ENCODE measurements at places on chromosomes 4 and X.

DNA sequence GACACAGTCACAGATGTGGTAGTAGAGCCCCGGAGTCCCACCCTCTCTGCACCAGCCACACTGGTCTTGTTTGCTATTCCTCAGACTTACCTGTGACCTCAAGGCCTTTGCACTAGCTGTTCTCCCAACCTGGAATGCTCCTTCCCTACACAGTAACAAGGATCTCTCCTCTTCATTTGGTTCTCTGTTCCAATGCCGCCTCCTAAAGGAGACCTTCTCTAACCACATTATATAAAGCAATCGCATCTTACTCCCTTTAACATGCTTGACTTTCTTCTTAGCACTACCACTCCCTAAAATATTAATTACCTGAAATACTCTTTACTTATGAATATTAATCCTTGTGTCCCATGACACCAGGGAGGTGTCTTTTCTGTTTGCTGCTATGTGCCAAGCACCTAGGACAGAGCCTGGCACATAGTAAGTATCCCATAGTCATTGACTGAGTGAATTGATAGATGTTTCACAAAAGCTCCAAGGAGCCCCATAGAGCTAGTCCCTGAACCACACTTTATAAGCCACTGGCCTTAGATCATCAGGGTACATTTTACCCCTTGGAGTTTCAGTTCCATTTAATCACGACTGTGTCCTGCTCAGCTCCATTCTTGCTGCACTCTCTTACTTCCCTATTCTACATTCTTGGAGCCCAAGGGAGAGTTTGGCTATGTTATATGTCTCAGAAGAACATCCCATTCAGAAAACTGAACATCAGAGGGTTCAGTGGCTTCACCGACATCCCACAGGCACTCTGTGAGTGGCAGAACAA is 312.7 kb downstream of the RAB28 start:
- no peak for DNase-seq

DNA sequence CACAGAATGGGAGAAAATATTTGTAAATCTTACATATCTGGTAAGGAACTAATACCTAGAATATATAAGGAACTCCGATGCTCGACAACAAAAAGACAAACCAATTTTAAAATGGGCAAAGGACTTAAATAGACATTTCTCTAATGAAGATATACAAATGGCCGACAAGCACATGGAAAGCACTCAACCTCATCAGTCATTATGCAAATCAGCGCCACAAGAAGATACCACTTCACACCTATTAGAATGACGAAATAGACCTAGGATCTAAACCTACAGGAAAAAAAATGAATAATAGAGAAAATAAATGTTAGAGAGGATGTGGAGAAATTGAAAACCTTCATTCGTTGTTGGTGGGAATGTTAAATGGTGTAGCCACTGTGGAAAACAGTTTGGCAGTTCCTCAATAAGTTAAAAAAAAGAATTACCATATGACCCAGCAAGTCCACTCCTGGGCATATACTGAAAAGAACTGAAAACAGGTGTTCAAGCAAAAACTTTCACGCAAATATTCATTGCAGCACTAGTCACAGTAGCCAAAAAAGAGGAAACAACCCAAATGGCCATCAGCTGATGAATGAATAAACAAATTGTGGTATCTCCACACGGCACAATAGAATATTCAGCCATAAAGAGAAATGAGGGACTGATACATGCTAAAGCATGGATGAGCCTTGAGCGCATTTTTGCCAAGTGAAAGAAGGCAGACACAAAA is 57.3 kb upstream of the WDR19 start:
- no peak for DNase-seq

- DNase-seq, result no peak
Measured at GRCh38 chrX:639151-639550, 8.6 kb downstream of the SHOX start.

DNA sequence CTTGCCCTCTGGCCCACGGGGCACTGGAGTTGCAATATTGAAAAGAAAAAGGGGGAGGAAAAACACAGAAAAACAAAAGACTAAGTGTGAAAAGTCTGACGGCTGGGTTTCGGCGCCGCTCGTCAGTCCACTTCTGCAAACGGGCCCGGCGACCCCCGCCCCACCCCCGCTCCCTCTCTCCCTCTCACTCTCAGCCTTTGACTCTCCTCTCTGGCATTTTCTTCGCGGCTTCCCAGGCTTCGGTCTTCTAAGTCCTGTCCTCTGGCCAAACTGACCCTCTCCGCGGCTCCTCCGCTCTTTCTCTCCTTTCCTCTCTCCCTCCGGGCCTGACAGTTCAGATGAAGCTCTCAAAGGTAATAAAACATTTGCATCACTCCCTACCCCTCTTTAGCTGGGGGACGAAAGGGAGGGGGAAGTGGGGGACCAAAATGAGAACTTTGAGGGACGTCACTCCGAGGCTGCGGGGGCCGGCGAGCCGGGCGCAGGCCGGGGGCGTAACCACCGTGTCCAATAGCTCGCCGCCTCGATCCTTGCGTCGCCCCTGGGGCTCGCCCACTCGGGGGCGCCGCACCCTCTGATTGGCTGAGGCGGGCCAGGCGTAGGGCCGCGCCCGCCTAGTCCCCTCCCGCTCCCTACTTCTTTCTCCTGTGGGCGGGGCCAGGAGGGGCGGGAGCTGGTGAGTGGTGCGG is at the start of gene NKX6-1:
TSS of gene NKX6-1 (minus strand) at position 358 of the 689 bp plus-strand sequence. CDS start 1,064 bp downstream, outside the sequence.
- DNase-seq, result no peak

DNA sequence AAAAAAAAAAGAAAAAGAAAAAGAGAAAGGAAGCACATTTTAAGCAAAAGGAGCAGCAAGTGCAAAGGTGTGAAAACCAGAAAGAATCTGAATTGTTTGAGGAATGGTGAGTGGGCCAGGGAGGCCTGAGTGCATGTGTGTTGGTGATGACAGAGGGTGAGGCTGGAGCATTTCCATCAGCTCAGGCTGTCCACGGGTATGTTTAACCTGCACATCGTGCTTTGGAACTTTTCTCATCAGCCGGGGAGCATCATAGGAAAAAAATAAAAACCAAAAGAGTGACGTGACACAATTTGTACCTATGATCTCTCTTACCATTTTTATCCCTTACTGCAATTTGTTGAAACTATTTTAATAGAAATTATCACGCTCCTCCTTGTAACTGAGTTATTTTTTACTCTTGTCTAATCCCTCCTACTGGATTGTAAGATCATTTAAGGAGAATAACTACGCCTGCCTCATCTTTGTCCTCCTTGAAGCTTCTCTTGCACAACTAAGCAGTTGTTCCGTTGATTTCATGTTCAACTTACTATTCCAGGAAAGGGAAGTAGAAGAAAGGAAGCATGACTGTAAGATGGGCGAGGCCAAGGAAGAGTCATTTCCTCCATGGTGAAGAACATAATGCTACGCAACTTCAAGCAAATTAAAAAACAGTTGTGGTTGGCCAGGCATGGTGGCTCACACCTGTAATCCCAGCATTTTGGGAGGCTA is 7.0 kb downstream of the PALLD start:
- DNase-seq, result no peak

DNA sequence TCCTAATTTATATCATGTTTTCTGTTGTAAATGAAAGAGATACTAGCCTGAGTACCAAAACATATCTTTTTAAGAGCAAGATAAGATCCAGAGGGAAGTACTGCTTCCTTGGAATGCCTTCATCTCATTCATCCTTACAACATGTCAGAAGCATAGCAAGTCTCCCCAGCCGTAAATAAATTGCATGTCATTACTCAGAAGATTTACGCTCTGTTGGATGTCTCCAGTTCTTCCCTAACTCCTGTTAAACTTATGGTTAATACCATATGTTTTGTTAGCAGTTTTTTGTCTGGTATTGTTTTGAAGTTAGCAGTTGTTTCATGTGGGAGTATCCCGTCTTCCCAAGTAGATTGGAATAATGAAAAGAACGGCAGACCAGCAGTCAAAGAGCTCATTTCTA is 7.5 kb upstream of the GPC3 start:
- no peak for DNase-seq

DNA sequence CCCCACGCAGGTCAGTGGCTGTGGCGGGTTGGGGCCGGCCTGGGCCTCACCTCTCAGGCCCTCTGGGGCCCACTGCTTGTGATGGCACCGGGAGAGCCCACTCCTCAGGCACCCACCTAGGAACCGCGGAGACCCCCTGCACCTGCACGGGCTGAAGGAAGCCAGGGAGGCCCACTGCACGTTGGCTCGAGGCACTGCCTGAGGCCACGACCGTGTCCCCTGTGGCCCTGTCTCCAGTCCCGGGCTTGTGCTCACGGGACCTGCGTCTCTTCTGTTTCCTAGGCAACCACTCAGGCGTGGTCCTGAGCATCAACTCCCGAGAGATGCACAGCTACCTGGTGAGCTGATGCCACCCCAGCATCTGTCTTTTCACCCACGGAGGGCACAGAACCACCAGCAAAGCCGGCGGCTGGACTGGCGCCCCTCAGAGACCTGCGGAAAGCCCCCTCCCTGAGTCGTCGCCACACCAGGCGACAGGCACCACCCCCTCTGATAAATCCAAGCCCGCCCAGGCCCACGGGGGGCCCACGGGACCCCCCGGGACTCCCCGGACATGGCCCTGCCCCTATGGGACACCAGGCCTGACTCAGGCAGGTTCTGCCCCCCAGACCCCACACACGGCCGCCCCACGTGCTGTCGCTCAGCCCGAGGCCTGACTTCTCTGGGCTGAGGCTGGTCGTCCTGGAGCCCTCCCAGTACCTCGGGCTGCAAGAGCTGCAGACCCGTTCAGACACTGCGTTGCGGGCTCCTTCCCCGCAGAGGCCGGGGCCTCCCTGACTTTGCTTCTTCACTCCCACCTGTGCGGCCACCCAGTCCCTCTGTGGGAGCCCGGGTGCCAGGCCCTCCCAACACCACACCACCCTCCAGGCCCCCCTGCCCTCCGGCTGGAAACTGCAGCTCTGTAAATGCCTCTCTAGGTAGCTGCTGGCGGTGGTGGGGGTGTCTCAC is 199.5 kb downstream of the AFAP1 start:
- no peak for DNase-seq
